ENCODE measurements at places on chromosomes 5 and 9.

DNA sequence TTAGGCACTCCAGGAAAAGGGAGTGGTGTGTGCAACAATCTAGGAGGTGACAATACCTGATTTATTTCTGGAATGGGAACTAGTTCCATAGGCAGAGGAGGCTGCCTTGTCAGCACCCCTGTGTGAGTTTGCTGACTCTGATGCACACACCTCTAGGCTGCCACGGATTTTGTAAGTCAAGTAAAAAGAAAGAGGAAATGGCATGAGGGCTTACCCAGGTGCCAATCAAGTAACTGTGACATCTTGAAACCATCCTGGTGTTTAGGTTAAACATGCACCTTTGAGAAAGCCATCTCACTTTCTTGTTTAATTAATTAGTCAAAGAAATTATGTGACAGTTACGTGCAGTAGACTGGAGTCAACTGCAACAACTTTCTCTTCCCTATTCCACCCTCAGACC is 32.3 kb upstream of the FAM81B start:
- no peaks in the 10 kb centered on the region for H3K36me3 ChIP-seq
- no peak overlapping the region for H3K27ac ChIP-seq
- no peaks in the 10 kb centered on the region for H3K4me1 ChIP-seq
- no peak for DNase-seq
- H3K4me3 ChIP-seq = no peak overlapping the region

GRCh38 chr9:22244139-22245011 is 202.2 kb upstream of the DMRTA1 start:
- H3K27me3 ChIP-seq = no peaks in the 10 kb centered on the region
- H3K27ac ChIP-seq = no peak overlapping the region
- no peak overlapping the region for H3K4me3 ChIP-seq
- H3K4me1 ChIP-seq = no peaks in the 10 kb centered on the region
- peak; percentile 69 for DNase-seq

DNA sequence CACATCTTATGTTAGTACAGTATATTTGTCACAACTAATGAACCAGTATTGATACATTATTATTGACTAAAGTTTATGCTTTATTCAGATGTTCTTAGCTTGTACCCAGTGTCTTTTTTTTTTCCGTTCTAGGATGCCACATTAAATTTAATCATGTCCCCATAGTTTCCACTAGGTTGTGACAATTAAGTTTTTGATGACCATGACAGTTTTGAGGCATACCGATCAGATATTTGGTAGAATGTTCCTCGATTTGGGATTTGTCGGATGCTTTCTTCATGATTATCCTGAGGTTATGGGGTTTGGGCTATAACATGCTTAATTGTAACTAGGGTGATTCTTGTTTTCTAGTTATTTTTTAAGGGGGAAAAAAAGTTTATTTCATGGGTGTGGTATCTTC is 22.6 kb downstream of the PRRC2B start:
- no peaks in the 10 kb centered on the region for H3K27me3 ChIP-seq
- H3K4me1 ChIP-seq = peaks cover 68% of the 10 kb centered on the region
- 0 out of 2 replicates have a peak, but pooled peaks cover 1% of the 10 kb centered on the region for H3K36me3 ChIP-seq
- no peak overlapping the region for H3K27ac ChIP-seq

GRCh38 chr5:16140944-16141343 is 38.6 kb downstream of the MARCHF11 start:
- no peak overlapping the region for H3K27ac ChIP-seq
- no peaks in the 10 kb centered on the region for H3K4me1 ChIP-seq
- H3K27me3 ChIP-seq = no peaks in the 10 kb centered on the region
- H3K36me3 ChIP-seq = peaks cover 5% of the 10 kb centered on the region

- no peaks in the 10 kb centered on the region for H3K27me3 ChIP-seq
- peak; percentile 80 for DNase-seq
- H3K36me3 ChIP-seq = no peaks in the 10 kb centered on the region
- H3K4me1 ChIP-seq = peaks cover 7% of the 10 kb centered on the region
Measured at GRCh38 chr5:171162596-171162995, 146.5 kb upstream of the TLX3 start.

GRCh38 chr5:83095957-83096539 is 18.7 kb downstream of the XRCC4 start:
- H3K36me3 ChIP-seq = peaks cover 7% of the 10 kb centered on the region
- no peak for DNase-seq
- H3K27ac ChIP-seq = no peak overlapping the region
- no peaks in the 10 kb centered on the region for H3K27me3 ChIP-seq
- H3K4me1 ChIP-seq = peaks cover 7% of the 10 kb centered on the region

DNA sequence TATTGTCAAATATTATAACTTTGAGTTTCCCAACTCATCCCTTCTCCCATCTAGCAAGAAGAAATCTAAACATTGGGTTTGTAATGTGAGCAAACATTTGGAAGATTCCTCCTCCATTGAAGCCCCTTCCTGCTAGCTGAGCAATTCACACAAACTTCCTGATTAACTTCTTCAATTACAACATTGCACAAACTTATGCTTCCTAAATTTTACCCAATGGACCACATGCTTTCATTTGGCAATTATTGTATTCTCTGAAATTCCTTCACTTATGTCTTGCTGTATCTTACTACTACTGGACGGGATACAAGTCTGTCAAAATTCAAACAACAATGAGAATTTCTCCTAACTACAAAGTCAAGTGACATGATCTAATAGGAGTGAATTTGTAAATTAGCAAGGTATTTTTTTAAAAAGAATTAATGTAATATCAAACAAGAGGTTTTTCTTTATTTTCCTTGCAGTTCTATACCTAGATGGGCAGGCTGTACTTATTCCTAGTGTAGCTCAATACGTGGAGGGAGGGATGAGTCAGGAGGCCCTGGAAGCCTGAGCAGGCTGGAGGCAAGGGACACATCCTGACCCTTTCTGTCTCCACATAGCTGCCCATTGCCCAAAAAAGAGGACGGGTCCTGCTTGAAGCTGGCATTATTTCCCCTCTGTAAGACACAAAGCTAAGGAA is 11.8 kb upstream of the IFNW1 start:
- H3K36me3 ChIP-seq = no peaks in the 10 kb centered on the region
- DNase-seq = no peak
- no peak overlapping the region for H3K27ac ChIP-seq
- no peak overlapping the region for H3K4me3 ChIP-seq
- H3K27me3 ChIP-seq = no peaks in the 10 kb centered on the region

GRCh38 chr5:168114444-168115017 is 176.9 kb upstream of the WWC1 start:
- peaks cover 24% of the 10 kb centered on the region for H3K4me1 ChIP-seq
- no peaks in the 10 kb centered on the region for H3K27me3 ChIP-seq
- H3K36me3 ChIP-seq = no peaks in the 10 kb centered on the region
- H3K4me3 ChIP-seq = no peak overlapping the region

DNA sequence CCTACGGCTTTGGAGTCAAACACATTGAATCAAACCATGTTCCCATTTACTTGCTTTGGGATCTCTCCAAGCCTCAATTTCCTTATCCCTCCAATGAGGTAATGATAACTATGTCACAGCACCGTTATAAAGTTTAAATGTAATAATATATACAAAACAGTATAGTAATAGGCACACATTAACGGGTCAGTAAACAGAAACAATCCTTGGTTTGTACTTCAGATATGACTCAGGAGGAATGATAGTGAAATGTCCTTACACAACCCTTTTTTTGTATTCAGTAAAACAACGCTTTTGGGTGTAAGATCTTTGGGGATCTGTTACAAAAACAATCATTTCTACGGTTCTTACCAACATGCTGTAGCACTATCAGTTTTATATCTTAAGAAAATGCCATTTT is 178.5 kb upstream of the GNA14 start:
- no peaks in the 10 kb centered on the region for H3K27me3 ChIP-seq
- H3K36me3 ChIP-seq = no peaks in the 10 kb centered on the region
- no peaks in the 10 kb centered on the region for H3K4me1 ChIP-seq

- H3K36me3 ChIP-seq = no peaks in the 10 kb centered on the region
- H3K4me1 ChIP-seq = peaks cover 12% of the 10 kb centered on the region
- H3K27ac ChIP-seq = no peak overlapping the region
- DNase-seq = no peak
Measured at GRCh38 chr9:94164806-94165549, 80.7 kb downstream of the PTPDC1 start.

DNA sequence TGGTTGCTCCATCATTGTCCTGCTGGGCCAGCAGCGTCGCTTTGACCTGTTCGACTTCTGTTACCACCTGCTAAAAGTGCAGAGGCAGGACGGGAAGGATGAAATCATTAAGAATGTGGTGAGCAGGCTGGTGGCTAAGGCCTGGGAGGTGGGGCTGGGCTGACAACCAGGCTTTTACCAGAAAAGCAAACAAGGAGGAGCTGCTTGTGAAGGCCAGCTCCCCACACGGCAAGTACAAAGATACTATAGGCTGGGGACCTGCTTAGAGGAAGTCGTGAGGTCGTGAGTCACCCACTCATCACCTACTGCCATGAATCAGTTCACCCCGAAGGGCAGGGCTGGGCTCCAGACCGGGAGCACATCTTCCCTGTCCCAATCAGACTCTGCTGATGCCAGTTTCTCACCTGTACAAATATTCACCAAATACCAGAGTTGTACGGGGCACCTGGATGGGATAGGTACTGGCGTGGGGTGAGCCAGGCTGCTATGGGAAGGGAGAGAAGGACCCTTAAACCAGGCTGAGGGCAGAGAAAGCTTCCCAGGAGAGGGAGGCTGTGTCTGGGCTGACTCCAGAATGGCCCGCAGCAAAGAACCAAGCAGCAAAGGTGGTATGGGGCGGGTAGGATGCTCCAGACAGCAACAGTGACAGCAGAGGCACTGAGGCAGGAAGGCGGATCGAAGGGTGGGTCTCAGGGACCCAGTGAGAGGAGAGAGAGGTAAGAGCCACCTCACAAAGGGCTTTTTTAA is 69.3 kb upstream of the NIPAL4 start:
- no peak overlapping the region for H3K4me3 ChIP-seq
- H3K27ac ChIP-seq = no peak overlapping the region
- no peaks in the 10 kb centered on the region for H3K36me3 ChIP-seq
- H3K27me3 ChIP-seq = no peaks in the 10 kb centered on the region
- H3K4me1 ChIP-seq = no peaks in the 10 kb centered on the region

- H3K4me1 ChIP-seq = no peaks in the 10 kb centered on the region
- H3K27ac ChIP-seq = no peak overlapping the region
- H3K27me3 ChIP-seq = no peaks in the 10 kb centered on the region
- H3K36me3 ChIP-seq = no peaks in the 10 kb centered on the region
- no peak overlapping the region for H3K4me3 ChIP-seq
Measured at GRCh38 chr5:173451031-173451430, 122.8 kb upstream of the STC2 start.

DNA sequence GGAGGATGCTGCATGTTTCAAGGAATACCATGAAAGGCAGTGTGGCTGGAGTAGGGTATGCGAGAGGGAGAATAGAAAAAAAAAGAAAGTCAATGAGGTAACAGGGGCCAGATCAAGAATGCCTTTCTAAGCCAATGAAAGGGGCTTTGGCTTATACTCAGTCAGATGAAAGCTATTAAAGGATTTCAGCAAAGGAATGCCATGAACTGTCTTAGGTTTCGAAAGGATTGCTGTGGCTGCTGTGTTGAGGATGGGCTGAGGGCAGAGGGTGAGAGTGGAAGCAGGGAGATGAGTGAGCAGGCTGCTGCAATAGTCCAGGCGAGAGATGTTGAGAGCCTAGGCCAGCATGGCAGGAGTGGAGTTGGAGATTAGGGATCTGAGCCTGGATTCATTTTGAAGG is 135.4 kb upstream of the CKMT2 start:
- no peaks in the 10 kb centered on the region for H3K36me3 ChIP-seq
- no peaks in the 10 kb centered on the region for H3K27me3 ChIP-seq
- H3K4me3 ChIP-seq = no peak overlapping the region
- H3K27ac ChIP-seq = no peak overlapping the region
- H3K4me1 ChIP-seq = peaks cover 5% of the 10 kb centered on the region
- DNase-seq = peak; percentile 34

- DNase-seq = no peak
- H3K27ac ChIP-seq = no peak overlapping the region
- no peaks in the 10 kb centered on the region for H3K36me3 ChIP-seq
- no peaks in the 10 kb centered on the region for H3K27me3 ChIP-seq
- H3K4me1 ChIP-seq = no peaks in the 10 kb centered on the region
Measured at GRCh38 chr5:24712047-24712446, 67.3 kb upstream of the CDH10 start.

GRCh38 chr5:111720333-111720890 is 36.6 kb downstream of the NREP start:
- no peaks in the 10 kb centered on the region for H3K36me3 ChIP-seq
- no peaks in the 10 kb centered on the region for H3K27me3 ChIP-seq
- DNase-seq = peak; percentile 54
- H3K4me3 ChIP-seq = no peak overlapping the region
- H3K27ac ChIP-seq = peak overlapping the region; percentile 24
- peaks cover 22% of the 10 kb centered on the region for H3K4me1 ChIP-seq

DNA sequence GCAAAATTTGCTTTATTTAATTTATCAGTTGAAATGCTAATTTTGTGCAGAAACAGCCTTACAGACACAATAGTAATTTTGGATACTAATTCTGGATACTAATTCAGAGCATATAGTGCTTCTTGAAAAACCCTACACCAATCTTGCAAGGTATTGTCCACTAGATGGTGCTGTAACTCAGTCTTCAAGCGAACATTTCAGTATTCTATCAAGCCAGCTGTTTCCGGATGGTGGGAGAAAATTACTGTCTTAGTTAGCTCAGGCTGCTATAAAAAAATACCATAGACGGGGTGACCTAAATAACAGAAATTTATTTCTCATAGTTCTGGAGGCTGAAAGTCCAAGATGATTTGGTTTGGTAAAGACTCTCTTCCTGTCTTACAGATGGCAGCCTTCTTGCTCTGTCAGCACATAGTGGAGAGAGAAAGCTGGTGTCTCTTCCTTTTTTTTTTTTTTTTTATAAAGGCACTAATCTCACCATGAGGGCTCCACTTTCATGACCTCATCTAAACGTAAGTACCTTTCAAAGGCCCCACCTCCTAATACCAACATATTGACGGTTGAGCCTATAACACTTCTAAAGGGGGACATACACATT is 1306.5 kb upstream of the CDH9 start:
- DNase-seq = peak; percentile 90
- H3K4me3 ChIP-seq = no peak overlapping the region
- no peak overlapping the region for H3K27ac ChIP-seq
- no peaks in the 10 kb centered on the region for H3K36me3 ChIP-seq
- no peaks in the 10 kb centered on the region for H3K4me1 ChIP-seq

DNA sequence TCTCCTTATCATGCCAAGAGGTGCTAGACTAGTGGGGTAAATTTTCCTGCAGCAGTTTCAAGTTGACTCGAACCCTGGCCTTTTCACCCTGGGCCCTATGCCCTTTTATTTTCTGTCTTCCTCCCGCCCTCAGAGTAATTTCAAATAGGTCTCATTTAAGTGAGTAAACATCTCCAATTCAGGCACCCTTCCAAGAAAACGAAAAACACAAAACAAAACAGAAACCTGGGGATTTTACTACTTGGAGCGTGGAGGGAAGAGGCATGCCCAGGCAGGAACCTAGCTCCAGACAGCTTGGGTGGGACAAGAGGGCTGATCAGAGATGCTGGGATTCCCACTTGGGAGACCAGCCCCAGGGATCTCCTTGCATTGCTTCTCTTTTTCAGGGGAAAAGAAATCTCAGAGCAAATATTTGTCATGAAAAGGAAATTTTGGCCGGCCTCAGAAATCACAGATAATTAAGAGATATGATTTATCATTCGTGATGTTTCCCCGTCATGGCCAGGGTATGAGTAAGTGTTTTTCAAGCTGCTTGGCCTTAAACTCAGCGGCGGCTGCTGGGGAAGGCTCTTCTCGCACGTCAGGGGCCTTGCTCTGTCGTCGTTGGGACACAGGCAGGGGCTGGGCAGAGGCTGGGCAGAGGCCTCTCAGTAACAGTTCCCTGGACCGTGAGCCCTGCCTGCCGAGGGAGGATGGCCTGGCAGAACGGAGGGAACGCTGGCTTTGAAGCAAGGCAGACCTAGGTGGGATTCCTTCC is 248.6 kb upstream of the KLF4 start:
- no peak overlapping the region for H3K27ac ChIP-seq
- DNase-seq = no peak
- H3K4me3 ChIP-seq = no peak overlapping the region
- H3K27me3 ChIP-seq = no peaks in the 10 kb centered on the region
- H3K36me3 ChIP-seq = no peaks in the 10 kb centered on the region
- no peaks in the 10 kb centered on the region for H3K4me1 ChIP-seq
